SK-MEL-5 (cell line): ENCODE measurements at places on chromosomes 11 and 22. TPM values are rescaled to one million over a fixed set of nuclear protein-coding genes. Genes with fewer than 3 reads are reported as not detected.

The SC5D gene
- total RNA-seq, result 40.4 and 44.9 TPM in 2 replicates

The PIK3IP1 gene
- total RNA-seq, result 2.3 and 2.7 TPM in 2 replicates

The GALNT18 gene
- total RNA-seq, result 3.4 and 4.1 TPM in 2 replicates

The OR51A4 gene
- total RNA-seq, result not detected in 2 replicates

The MYOD1 gene
- not detected in 2 replicates for total RNA-seq

The NDUFC2 gene
- total RNA-seq, result 182 and 191 TPM in 2 replicates

The TFIP11 gene
- total RNA-seq, result 41.1 and 42.6 TPM in 2 replicates

The HEPACAM gene
- not detected in 2 replicates for total RNA-seq

The P4HA3 gene
- total RNA-seq, result 2.2 and 2.6 TPM in 2 replicates

The CFAP300 gene
- not detected in 2 replicates for total RNA-seq

The APOL4 gene
- total RNA-seq, result not detected in 2 replicates

The OR52A1 gene
- total RNA-seq, result 0.05 TPM in 1 of 2 replicates, not detected in the other

The MS4A2 gene
- not detected in 2 replicates for total RNA-seq

The MISFA gene
- 0.40 and 1.4 TPM in 2 replicates for total RNA-seq

The KCNJ1 gene
- not detected in 2 replicates for total RNA-seq

The IL17REL gene
- total RNA-seq, result not detected in 2 replicates

The UBQLNL gene
- total RNA-seq, result not detected in 2 replicates

The KIRREL3 gene
- not detected in 2 replicates for total RNA-seq

The C11orf91 gene
- total RNA-seq, result 0.29 TPM in 1 of 2 replicates, not detected in the other

The DCDC1 gene
- 0.11 TPM in 1 of 2 replicates, not detected in the other for total RNA-seq

The TENM4 gene
- total RNA-seq, result 0.08 TPM in 1 of 2 replicates, not detected in the other

The MPEG1 gene
- total RNA-seq, result not detected in 2 replicates

The NPTXR gene
- total RNA-seq, result 2.0 and 2.4 TPM in 2 replicates

The HBG2 gene
- total RNA-seq, result 1.4 and 4.4 TPM in 2 replicates
